ENCODE measurements at places on chromosomes 2 and 18. TPM values are rescaled to one million over a fixed set of nuclear protein-coding genes. Genes with fewer than 3 reads are reported as not detected.

GRCh38 chr18:57806978-57807285, 3.8 kb upstream of the ATP8B1 start:
- no peak overlapping the region for H3K4me3 ChIP-seq
- H3K27me3 ChIP-seq = no peaks in the 10 kb centered on the region
- DNase-seq = peak; percentile 78
- peak overlapping the region; percentile 81 for H3K27ac ChIP-seq
- H3K4me1 ChIP-seq = peaks cover 17% of the 10 kb centered on the region
- H3K36me3 ChIP-seq = no peaks in the 10 kb centered on the region

FBXO15 gene
- 0.77 TPM for polyA plus RNA-seq

DNA sequence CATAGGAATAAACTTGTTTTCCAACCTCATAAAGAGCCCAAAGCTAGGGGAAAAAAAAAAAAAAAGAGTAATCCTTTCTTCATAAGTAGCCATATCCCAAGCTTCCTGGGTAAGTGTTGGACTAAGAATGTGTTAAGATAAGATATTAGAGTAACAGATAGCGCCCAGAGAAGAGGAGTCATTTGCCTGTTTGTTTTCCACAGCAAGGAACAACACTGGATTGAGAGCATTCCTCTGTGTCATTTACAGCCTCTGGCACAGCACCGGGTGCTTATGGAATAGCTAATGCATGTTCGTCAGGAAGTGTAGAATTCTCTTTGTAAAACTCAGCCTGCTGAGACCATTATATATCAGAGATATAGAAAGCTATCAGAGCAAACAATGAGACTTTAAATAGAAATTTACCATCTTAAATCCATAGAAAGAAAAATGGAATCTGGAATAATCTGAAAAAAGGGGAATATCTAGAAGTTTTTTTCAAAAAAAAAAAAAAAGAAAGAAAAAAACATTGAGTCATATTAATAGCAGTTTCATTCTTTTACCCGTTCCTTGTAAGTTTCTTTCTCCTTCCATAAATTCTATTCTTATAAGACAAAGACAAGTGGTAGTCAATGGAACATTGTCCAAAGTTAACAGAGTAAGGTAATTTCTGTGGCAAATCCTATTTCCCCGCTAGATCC, 37.6 kb downstream of the LRP2 start:
- no peak for DNase-seq
- H3K36me3 ChIP-seq = no peaks in the 10 kb centered on the region
- no peaks in the 10 kb centered on the region for H3K4me1 ChIP-seq
- no peak overlapping the region for H3K27ac ChIP-seq
- H3K27me3 ChIP-seq = no peaks in the 10 kb centered on the region

- no peak overlapping the region for H3K4me3 ChIP-seq
- peak; percentile 34 for DNase-seq
- H3K4me1 ChIP-seq = no peaks in the 10 kb centered on the region
- no peaks in the 10 kb centered on the region for H3K36me3 ChIP-seq
- H3K27me3 ChIP-seq = no peaks in the 10 kb centered on the region
- no peak overlapping the region for H3K27ac ChIP-seq
These were observed 200.2 kb downstream of the OSR1 start for GRCh38 chr2:19158211-19158610.

TEKT4 gene
- not detected for polyA plus RNA-seq

DNA sequence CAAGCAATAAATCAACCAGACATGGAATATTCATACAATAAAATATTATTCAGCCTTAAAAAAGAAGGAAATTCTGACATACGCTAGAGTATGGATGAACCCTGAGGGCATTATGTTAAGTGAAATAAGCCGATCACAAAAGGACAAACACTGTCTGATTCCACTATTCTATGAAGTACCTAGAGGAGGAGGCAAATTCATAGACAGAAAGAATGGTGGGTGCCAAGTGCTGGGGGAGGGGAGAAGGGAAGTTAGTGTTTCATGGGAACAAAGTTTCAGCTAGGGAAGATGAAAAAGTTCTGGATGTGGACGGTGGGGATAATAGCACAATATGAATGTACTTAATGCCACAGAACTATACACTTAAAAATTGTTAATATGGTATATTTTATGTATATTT, 19.8 kb downstream of the SMAD7 start:
- H3K27ac ChIP-seq = no peak overlapping the region
- H3K27me3 ChIP-seq = no peaks in the 10 kb centered on the region
- DNase-seq = no peak

SOX11 gene
- polyA plus RNA-seq = 1.2 TPM

DNA sequence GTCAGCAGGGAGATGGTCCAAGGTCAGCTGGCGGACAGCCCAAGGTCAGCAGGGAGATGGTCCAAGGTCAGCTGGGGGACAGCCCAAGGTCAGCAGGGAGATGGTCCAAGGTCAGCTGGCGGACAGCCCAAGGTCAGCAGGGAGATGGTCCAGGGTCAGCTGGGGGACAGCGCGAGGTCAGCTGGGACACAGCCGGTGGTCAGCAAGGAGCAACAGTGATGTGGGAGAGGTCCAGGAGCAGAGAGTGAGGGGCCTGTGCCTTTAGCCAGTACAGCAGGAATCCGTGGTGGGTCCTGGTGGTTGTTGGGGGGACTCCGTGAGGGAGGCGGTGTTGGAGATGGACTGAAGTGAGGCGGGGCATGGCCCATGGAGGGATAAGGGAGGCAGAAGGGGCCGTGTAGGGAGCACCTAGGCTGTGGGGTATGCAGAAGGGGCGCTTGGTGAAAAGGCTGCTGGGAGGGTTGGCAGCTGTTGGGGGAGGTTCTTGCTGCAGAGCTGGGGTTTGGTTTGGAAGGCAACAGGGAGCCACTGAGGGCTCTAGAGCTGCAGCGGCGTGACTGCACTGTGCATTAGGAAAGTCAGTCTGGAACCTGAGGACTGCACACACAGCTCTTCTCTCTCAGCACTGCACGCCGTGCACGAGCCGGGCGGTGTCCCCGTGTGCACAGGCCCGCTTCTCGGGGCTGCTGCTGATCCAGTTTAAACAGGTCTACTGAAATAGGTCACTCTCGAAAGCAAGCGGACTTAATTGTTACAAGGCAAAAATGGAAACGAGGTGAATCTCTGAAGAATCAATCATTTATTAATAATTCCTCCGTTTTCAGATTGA, 76.2 kb upstream of the HDAC4 start:
- H3K27ac ChIP-seq = no peak overlapping the region
- no peaks in the 10 kb centered on the region for H3K4me1 ChIP-seq
- H3K4me3 ChIP-seq = no peak overlapping the region
- H3K27me3 ChIP-seq = no peaks in the 10 kb centered on the region
- DNase-seq = no peak

DNER gene
- 1.2 TPM for polyA plus RNA-seq

Data from fibroblast of lung (primary cell).